ENCODE measurements at places on chromosomes 6 and 20.
A peak's percentile ranks its signal among the peaks of the same experiment; 100 is the strongest.

GRCh38 chr20:36591281-36591680 lies 14.3 kb upstream of the RAB5IF start:
- no peak for DNase-seq

DNA sequence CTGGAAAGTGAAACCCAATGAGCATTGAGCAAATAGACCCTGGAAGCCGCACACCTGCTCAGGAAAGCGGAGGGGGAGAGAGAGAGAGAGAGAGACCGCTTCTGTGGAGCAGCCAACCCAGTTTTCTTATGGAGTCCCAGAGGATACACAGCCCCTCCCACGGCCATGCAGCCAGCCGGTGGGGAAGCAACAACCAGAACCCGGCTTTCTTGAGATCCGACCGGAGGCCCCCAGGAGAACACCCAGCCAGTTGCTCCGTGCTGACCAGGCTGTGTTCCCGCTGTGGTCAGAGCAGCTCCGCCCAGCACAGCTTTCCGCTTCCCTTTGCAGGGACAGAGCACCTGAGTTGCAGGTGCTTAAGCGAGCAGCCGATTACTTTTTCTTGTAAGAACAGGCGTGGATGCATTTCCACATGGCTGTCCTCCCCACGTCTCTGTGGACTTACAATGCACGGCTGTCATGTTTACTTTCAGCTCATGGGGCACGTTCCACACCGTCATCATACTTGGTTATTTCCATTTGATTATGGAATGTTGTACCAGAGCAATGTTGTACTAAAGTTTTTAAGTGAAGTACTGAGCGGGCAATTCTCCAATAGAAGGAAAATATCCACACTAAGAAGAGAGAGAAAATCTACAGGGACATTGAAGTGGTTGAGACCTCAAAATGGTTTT lies 381.9 kb downstream of the THBS2 start:
- DNase-seq, result no peak

GRCh38 chr20:1275919-1276318 lies 9.8 kb downstream of the SNPH start:
- DNase-seq, result no peak

GRCh38 chr6:55530931-55531330 lies 48.1 kb downstream of the HMGCLL1 start:
- no peak for DNase-seq

DNA sequence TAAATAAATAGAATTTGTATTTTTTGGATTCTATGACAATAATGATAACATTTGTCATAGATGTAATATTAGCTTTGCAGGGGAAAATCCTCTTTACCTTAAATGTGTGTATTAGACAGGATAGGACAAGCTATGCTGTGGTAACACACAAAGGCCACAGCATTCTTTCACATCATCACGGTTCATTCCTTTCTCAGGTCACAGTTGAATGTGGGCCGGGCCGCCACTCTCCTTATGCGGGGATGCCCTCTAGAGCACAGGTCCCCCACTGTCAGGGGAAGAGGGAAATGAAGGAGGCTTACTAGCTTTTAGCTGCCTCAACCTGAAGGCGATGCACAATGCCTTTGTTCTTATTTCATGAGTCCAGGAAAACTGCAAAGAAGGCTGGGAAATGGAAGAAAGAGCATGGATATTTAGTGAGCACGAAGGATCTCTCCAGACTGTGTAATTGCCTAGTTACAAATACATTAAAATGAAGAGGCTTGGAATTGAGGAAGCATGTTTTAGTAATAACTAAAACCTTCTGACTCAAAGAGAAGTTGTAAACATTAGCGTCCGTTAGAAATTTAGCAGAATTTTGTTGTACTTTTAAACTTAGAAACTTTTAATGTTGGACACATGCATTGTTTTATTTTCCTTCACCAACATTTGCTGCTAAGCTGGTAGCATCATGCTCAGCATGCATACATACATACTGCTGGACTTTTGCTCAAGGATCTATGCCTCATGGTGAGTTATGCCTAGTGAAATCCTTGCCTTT lies 248.9 kb upstream of the FOXQ1 start:
- DNase-seq, result no peak

- DNase-seq, result no peak
These were observed 34.8 kb upstream of the JAG1 start for GRCh38 chr20:10708351-10709185.

- no peak for DNase-seq
These were observed 414 bp downstream of the SIM1 start for GRCh38 chr6:100464162-100464851.

GRCh38 chr6:38209371-38210260 lies 390.1 kb downstream of the ZFAND3 start:
- DNase-seq, result no peak

DNA sequence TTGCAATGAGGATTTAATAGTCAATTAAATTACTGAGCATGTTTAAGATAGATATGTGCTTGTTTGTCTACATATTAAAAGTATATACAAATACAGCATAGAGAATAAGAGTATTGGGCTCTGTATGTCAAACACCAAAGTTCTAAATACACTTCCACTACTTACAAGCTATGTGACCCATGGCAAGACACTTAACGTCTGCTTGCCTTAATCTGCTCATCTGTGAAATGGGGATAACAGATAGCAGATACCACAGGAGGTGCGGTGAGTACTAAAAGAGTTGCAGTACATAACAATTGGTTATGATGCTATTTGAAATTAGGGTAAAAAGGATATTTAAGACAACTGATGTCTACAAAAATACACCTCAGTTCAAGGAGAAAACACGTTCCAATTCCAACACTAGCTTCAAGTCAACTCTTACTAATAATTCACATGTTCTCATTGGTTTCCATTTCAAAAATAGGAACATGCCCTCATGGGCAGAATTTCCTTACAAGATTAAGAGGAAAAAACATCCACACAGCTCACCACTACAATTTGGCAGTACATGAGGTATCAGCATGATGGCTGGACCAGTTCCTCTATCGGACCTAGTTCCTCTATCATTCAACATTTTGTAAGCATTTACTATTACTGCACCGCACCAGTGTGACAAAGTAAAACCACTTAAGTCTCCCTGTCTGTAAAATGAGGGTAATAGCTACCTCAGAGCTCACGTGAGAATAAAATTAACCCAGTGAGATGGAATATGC lies 101.1 kb downstream of the SMLR1 start:
- DNase-seq, result no peak

- DNase-seq, result no peak
These were observed 179.2 kb upstream of the PHACTR1 start for GRCh38 chr6:12537389-12537788.

GRCh38 chr20:645318-646106 lies 7.5 kb downstream of the SRXN1 start:
- DNase-seq, result peak; percentile 74

GRCh38 chr20:47781632-47782031 lies 3.6 kb downstream of the SULF2 start:
- DNase-seq, result no peak

DNA sequence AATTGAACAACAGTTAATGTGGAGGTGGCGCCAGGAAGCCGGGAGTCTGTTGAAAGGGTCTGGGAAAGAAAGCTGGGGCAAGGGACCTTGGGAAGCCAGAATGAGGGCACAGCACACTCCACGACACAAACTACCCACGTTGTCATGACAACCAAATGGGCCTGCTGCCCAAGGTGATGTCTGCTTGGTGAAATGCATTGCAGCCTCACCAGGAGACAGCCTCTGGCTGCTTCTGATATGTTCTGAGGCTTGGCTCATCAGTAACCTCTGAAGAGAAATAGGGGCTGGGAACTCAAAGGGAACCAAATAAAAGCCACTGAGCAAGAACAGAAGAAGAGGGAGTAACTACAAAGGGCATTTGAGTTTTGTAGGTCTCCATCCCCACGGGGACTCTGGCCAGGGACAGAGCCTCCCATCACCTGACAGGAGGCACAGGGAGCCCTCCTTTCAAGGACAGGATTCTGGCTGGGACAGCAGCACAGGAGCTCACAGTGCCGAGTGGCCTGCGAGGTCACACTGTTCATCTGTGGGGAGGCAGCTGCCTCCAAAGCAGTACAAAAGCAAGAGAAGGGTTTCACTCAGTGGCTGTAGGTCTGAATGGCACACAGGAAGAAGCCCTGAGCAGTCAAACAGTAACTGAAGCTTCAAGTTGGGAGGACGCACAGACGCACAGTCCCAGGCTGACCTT lies 44.6 kb upstream of the KCNK16 start:
- no peak for DNase-seq

DNA sequence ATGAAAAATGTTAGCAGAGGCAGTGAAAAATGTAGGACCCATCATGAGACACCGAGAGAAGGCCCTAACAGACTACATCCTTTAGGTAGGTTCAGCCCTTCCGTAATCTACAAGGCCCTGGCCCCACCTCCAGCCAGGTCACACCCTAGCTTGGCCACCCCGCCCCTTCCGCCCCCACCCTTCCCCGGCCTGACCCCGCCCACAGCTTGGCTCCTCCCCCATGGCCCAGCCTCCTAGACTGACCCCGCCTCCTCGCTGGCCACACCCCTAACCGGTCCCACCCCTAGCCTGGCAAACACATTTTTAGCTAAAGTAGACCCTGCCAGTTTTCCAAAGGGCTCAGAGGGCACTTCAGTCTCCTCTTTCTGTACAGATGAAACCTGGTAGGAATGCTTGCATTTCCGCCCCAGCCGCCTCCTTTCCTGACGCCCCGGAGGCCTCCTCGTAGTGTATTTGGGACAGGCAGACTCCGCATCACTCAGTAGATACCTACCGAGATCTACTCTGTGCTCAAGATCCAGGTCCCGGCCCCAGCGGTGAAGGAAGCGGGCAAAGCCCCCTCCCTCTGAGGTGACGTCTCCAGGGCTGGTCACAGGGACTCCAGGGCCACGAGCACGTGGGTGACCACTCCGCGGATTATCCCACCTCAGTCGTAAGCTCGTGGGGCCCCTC lies 443.5 kb downstream of the PREX1 start:
- peak; percentile 19 for DNase-seq

DNA sequence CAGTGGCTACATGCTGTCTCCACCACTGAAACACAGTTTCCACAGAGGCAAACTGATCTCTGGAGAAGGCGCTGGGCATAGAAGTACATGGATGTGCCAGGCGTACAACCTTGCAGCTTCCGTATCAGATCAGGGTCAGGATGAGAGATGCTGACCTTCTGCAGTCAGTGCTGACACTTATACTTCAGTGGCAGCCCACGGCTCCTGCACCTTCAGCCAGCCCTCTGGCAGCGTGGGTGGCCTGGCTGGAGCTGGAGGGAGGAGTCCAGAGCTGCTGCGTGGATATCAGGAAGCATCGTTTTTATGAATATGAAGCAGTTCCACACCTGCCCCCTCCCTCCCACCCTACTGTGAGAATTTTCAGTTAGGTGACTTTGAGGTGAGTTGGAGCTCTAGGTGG lies 149.3 kb downstream of the CFAP61 start:
- no peak for DNase-seq

DNA sequence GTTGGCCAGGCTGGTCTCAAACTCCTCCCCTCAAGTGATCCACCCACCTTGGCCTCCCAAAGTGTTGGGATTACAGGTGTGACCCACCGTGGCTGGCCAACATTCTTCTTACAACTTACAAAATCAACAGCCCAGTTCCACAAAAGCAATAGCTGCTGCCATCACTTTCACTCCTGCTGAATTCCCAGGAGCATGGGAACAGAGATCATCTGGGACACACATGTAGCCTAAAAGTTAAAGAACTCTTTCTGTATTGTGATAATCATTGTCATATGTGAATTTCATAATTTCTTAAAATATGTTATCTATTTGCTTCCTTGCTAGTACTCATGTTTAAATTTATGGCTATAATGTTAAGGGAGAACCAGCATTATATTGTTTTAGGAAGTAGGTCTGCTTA lies 51.7 kb downstream of the NCOA6 start:
- no peak for DNase-seq

DNA sequence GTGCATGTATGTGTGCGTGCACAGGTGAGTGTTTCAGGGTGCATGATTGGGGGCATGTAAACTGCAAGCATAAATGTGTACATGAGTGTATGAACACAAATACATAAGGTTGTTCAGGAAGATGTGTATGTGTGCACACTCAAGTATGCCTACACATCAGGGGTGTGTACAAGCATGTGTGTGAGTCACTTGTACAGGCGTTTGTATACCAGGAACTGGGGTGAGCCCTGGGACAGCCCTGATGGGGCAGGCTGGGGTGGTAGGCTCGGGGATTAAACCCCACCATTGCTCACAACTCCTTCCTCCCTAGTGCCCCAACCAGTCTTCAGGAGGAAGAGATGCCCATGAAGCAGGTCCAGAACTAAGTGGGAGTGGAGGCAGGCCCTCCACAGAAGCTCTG lies 4.3 kb downstream of the CRIP3 start:
- DNase-seq, result no peak

GRCh38 chr6:31620586-31621319 lies at the start of gene PRRC2A:
Gene PRRC2A (plus strand): TSS chr6:31620715. CDS start chr6:31622790, 2,075 bp downstream.
- no peak for DNase-seq

GRCh38 chr6:155519176-155519738 lies 63.6 kb upstream of the NOX3 start:
- DNase-seq, result no peak

- no peak for DNase-seq
These were observed 66.8 kb upstream of the BTBD3 start for GRCh38 chr20:11850901-11851300.

GRCh38 chr6:5936631-5937030 lies 70.1 kb downstream of the NRN1 start:
- no peak for DNase-seq

DNA sequence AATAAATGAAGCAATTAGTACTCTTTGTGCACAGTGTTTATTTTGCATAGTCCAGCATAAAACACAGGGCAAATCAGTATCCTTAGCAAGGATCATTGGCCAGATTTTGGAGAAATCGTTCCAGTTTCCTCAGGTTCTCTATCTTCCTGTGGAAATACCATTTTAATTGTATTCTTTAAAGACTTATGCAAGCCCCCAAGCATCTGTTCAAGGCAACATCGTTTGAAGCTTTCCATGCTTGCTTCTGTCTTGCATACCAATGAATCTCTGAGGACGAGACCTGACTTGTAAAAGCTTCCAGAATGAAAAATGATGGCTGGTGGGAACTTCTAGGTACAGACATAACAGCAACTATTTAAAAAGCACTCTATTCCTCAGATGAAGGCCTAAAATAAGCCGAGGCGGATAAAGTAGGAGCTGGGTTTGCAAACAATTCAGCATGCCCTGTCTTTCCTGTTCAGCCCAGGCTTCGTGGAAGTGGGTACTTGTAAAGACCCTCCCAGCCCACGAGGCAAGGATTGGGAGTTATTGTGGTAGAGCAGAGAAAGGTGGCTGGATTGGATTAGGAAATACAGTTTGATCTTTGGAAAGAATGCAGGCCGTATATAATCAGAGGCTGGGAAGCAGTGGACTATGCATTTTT lies 21.6 kb downstream of the NRSN1 start:
- DNase-seq, result no peak

DNA sequence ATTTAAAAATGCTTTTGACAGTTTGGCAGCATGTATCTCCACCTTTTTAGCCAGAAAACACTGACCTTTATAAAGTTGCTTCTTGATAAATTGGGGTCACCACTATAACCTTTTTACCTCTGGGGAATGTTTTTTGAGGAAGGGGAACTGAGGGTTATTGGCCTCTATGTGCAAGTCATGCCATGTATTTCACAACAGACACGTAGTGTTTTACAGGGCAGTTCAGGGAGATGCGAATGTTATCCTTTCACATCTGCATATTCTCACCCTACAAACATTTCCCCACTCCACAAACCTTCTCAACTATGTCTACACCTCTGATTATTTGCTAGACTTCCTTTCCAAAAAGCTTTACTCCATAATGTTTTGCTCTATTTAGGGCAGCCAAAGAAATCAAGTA lies 17.0 kb upstream of the SLA2 start:
- DNase-seq, result no peak
